ENCODE measurements at places on chromosomes 6 and 20. TPM values are rescaled to one million over a fixed set of nuclear protein-coding genes. Genes with fewer than 3 reads are reported as not detected.

The GSTA2 gene
- polyA plus RNA-seq: not detected

The SIRPB1 gene
- polyA plus RNA-seq: 1.0 TPM

The TMEM63B gene
- 42.6 TPM for polyA plus RNA-seq

DNA sequence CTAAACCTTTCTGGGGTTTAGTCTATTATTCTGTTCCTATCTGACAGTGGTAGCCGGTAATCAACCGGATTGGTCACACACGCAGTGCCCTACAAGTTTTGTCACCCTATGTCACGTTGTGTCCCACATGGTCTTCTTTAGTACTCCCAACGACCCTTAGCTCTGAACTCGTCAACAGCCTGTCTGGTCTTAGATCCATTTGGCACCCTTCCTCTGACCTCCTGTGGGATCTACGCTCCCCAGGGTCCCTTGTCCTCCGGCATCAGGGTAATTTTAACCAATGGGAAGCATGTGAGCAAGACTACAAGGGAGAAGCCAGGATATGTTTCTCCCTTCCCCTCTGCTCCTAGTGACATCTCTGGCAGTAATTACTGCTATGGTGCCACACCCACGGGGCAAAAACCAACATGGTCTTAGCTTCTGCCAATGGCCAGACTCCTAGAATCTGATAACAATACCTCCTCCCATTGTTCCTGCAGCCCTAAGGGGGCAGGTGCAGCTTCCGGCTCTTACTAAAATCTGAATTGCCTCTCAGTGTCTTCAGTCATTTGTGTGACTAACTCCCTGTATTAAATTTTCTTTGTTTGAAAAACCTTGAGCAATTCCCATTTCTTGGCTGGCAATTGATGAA is 56.6 kb downstream of the MAFB start:
- DNase-seq: no peak

- no peak for DNase-seq
Observed at GRCh38 chr6:164753517-164753916, 555.9 kb downstream of the C6orf118 start.

DNA sequence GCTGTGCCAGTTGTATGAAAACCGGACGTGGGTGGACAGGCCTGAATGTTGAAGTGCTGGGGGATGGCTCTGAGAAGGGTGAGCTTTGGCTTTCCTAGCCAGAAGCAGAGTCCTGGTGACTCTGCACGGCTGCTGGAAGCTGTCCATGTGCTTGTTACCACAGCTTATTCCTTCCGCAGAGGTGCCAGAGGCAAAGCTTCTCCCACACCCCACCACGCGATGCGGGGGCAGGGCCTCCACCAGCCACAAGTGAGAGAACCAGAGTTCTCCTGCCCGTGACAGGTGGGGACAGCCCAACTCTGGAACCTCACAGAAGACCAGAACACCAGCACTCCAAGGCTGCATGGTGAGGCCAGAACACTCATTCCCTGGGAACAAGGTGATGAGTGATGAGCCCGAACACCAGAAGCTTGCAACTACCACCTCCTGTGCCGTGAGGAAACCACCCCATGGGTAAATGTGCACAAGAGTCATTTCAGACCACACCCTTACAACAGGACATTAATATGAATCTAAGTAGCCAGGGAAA is 36.7 kb downstream of the JAG1 start:
- DNase-seq: peak; percentile 77

DNA sequence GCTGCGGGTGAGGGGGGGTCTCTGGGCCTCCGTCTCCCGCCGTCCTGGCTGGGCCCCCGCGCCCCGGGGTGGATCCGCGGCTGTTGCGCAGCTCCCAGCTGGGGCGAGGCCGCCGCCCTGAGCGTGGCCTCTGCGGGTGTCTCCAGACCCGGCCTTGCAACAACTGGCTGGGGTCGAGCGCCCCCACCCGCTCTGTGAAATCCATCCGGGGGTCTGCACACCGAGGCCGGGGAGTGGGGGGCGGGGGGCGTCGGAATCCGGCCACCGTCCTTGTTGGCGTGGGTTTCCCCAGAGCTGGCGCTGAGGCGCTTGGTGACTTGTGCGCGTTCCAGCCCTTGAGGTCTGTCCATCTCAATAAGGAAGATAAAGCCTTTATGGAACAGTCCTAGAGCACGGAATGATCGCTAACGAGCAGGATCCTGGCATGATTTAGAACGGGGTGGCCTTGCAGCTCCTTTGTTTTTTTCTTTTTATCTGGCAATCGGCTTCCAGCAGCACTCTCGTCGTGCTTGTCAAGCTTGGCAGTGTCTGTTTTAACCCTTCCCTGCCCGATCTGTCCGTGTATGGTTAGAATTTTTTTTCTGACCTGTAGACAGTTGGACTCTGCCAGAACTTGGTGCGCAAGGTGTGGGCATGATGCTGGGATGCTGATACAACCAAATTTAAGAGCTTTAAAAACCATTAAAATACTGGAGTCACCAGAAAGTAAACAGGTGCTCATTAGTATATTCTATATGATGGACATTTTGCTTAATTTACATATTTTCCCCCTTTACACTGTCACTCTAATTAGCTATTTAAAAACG is 675 bp downstream of the DSTN start:
- peak; percentile 33 for DNase-seq

GRCh38 chr6:31358302-31358701 is 1.3 kb upstream of the HLA-B start:
- DNase-seq: no peak

DNA sequence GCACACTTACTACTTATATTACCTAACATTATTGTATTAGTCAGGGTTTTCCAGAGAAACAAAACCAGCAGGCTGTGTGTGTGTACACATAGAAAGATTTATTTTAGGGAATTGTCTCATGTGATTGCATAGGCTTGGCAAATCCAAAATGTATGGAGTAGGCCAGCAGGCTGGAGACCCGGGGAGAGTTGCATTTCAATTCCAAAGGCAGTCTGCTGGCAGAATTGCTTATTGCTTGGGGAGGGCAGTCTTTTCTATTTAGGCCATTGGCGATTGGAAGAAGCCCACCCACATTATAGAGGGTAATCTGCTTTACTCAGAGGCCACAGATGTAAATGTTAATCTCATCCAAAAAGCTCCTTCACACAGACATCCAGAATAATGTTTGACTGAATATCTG is 157.0 kb downstream of the ADGRG6 start:
- no peak for DNase-seq

Measured in IMR-90 (cell line).